ENCODE measurements at places on chromosomes 6 and 20. TPM values are rescaled to one million over a fixed set of nuclear protein-coding genes. Genes with fewer than 3 reads are reported as not detected.
A peak's percentile ranks its signal among the peaks of the same experiment; 100 is the strongest.

The PPP1R18 gene
- total RNA-seq = 71.1 TPM

The RSPO3 gene
- total RNA-seq = not detected

The SEL1L2 gene
- not detected for total RNA-seq

The SNAP25 gene
- total RNA-seq = 9.2 TPM

The TMX4 gene
- 18.0 TPM for total RNA-seq

The DNAH8 gene
- 0.39 TPM for total RNA-seq

- H3K36me3 ChIP-seq = no peaks in the 10 kb centered on the region
- DNase-seq = no peak
- H3K4me3 ChIP-seq = no peak overlapping the region
- H3K27ac ChIP-seq = peak overlapping the region; percentile 59
- no peaks in the 10 kb centered on the region for H3K27me3 ChIP-seq
Observed at GRCh38 chr6:79787626-79788025, 156.5 kb downstream of the SH3BGRL2 start.

DNA sequence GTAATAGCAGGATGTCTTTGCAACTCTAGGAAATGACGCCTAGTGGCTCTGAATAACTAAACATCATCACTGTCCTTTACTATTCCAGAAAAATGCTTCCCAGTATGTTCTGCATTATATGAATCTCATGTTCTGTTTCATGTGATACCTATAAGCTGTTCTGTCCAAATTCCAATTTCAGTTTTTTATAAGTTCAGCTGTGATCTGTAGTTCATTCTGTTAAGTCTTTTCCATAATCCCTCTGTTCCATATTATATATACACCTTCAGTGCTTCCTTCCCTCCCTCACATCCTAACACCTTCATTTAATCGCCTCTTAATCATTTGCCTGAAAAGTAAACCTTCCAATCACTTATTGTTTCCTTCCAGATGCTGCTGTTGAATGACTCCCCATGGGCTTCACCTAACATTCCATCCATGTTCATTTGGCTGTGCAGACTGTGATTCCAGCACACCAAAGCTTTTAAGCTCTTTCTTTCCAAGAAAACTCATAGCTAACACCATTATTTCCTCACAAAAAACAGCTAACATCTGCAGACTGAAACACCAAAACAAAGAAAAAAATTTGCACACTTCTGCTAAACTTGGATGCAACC lies 18.6 kb downstream of the HMGCLL1 start:
- no peaks in the 10 kb centered on the region for H3K27me3 ChIP-seq
- no peaks in the 10 kb centered on the region for H3K4me1 ChIP-seq
- no peak for DNase-seq
- no peak overlapping the region for H3K4me3 ChIP-seq
- H3K27ac ChIP-seq = no peak overlapping the region

DNA sequence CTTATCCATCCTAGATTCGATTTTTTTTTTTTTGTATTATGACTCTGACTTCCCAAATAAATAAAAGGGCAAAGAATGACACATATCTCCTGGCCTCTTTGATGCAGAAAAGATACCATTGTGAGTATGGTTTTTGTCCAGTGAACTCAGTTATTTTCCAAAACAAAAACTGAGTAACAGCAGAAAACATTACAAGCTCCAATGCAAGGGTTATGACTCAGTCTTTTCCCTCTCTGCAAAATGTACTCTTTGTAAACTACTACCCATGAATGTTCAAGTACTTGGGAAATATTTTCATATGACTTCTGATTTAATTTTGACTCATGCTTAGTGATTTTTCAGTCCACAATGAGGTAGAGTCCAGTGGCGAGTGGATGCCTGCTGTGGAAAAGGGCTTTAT lies 355.3 kb downstream of the RNF144B start:
- no peaks in the 10 kb centered on the region for H3K36me3 ChIP-seq
- H3K27ac ChIP-seq = no peak overlapping the region
- no peak overlapping the region for H3K4me3 ChIP-seq
- no peaks in the 10 kb centered on the region for H3K27me3 ChIP-seq

- no peaks in the 10 kb centered on the region for H3K36me3 ChIP-seq
- no peak overlapping the region for H3K4me3 ChIP-seq
- DNase-seq = no peak
- no peaks in the 10 kb centered on the region for H3K4me1 ChIP-seq
Observed at GRCh38 chr6:36955671-36956445, 1.3 kb downstream of the PI16 start.

GRCh38 chr20:24703284-24703610 lies 233.8 kb downstream of the SYNDIG1 start:
- H3K4me3 ChIP-seq = no peak overlapping the region
- no peaks in the 10 kb centered on the region for H3K4me1 ChIP-seq
- no peak for DNase-seq
- no peaks in the 10 kb centered on the region for H3K36me3 ChIP-seq
- peaks cover 5% of the 10 kb centered on the region for H3K27me3 ChIP-seq
- no peak overlapping the region for H3K27ac ChIP-seq

GRCh38 chr6:135703621-135704020 lies 147.9 kb upstream of the PDE7B start:
- H3K4me1 ChIP-seq = no peaks in the 10 kb centered on the region
- no peak for DNase-seq
- no peak overlapping the region for H3K4me3 ChIP-seq
- H3K36me3 ChIP-seq = no peaks in the 10 kb centered on the region

DNA sequence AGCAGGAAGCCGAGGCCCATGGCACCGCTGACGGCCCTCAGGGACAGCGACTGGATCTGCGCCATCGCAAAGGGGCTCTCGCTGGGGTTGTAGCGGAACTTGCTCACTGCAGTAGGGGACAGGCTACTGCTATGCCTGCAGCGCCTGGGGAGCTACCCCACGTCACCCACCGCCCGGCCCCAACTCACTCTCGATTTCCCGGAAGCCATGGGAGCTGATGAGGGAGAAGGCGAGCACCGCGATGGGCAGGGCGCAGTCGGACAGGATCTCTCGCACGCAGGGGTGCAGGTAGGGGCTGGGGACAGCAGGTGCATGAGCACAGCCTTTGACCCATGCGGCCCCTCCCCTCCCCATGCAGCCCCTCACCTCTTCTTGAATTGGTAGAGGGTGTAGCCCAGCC lies 9.8 kb downstream of the SLC4A11 start:
- H3K4me3 ChIP-seq = no peak overlapping the region
- H3K4me1 ChIP-seq = no peaks in the 10 kb centered on the region
- DNase-seq = no peak
- no peaks in the 10 kb centered on the region for H3K36me3 ChIP-seq
- H3K27me3 ChIP-seq = peaks cover 3% of the 10 kb centered on the region

- H3K4me3 ChIP-seq = no peak overlapping the region
- no peaks in the 10 kb centered on the region for H3K27me3 ChIP-seq
- no peaks in the 10 kb centered on the region for H3K36me3 ChIP-seq
Observed at GRCh38 chr20:8525017-8525343, 392.9 kb downstream of the PLCB1 start.

DNA sequence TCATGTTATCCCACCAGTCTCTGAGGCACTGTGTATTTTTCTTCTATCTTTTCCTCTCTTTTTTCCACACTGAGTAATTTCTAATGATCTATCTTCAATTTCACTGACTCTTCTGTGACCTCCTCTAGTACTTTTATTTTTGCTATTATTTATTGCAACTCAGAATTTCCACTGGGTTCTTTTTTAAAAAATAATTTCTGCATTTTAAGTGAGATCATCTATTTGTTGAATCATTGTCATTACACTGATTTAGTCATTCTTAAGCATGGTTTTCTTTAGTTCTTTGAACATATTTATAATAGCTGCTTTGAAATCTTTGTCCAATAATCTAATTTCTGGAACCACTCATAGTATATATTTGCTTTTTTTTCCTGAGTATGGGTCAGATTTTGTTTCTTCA lies 96.7 kb upstream of the SLC22A16 start:
- H3K4me1 ChIP-seq = no peaks in the 10 kb centered on the region
- H3K36me3 ChIP-seq = no peaks in the 10 kb centered on the region
- no peaks in the 10 kb centered on the region for H3K27me3 ChIP-seq
- DNase-seq = no peak

DNA sequence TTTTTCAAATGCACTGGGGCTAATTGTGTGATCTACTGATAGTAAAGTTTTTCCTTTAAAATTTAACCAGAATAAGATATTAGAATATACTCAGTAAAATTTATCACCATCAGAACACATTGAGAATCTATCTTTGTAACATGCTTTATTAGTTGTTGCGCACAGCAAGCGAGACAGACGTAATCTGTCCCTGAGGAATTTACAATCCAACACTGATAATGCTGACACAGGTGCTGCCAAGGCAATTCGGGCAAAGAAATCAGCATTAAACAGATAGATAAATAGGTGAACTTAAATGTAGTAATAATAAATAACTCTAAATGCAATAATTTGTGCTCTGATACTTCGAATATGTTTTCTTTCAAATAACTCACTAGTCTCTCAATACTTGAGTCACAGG lies 607.2 kb downstream of the HTR1B start:
- H3K4me1 ChIP-seq = no peaks in the 10 kb centered on the region
- no peaks in the 10 kb centered on the region for H3K27me3 ChIP-seq
- no peak for DNase-seq
- no peaks in the 10 kb centered on the region for H3K36me3 ChIP-seq
- H3K4me3 ChIP-seq = no peak overlapping the region
- no peak overlapping the region for H3K27ac ChIP-seq

GRCh38 chr20:35120012-35120701 lies 27.0 kb downstream of the EDEM2 start:
- H3K4me3 ChIP-seq = no peak overlapping the region
- H3K27me3 ChIP-seq = no peaks in the 10 kb centered on the region
- H3K36me3 ChIP-seq = peaks cover 23% of the 10 kb centered on the region
- H3K4me1 ChIP-seq = no peaks in the 10 kb centered on the region

GRCh38 chr6:154232013-154232910 lies 124.3 kb downstream of the IPCEF1 start:
- H3K4me1 ChIP-seq = peaks cover 11% of the 10 kb centered on the region
- no peak overlapping the region for H3K4me3 ChIP-seq

- no peak overlapping the region for H3K27ac ChIP-seq
- H3K4me1 ChIP-seq = no peaks in the 10 kb centered on the region
- no peak for DNase-seq
- H3K27me3 ChIP-seq = no peaks in the 10 kb centered on the region
- no peak overlapping the region for H3K4me3 ChIP-seq
- H3K36me3 ChIP-seq = no peaks in the 10 kb centered on the region
Observed at GRCh38 chr6:168493976-168494375, 53.0 kb downstream of the SMOC2 start.

DNA sequence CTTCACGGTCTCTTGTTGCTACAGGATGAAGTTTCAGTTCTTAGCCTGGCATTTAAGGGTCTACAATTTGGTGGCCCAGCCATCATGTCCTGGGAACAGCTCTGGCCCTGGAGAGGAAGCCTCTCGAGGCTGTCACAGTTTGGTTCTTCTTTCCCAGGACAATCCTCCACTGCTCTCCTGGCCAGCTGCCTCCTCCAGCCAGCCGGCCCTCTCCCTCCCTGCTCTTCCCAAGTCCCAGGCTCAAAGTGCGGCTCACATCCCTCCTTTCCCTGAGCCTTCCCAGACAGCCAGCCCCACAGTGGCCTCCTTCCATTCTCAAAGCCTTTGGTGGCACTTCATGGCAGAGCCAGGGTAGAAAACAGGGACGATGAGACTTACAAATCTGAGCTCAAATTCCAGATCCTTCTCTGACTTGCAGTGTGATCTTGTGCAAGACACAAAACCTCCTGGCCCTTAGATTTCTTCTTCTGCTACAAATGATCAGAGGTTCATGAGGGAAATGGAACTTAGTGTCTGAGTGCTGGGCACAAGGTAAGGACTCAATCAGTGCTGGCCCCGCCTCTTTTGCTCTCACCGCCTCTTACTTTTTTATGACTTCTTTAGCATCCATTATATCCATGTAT lies 223.8 kb upstream of the ECI2 start:
- peak overlapping the region; percentile 82 for H3K27ac ChIP-seq
- H3K4me3 ChIP-seq = no peak overlapping the region
- no peaks in the 10 kb centered on the region for H3K27me3 ChIP-seq
